ENCODE measurements at places on chromosomes 1 and 21. TPM values are rescaled to one million over a fixed set of nuclear protein-coding genes. Genes with fewer than 3 reads are reported as not detected.

TRIM46 gene
- total RNA-seq = 3.5 TPM

SYF2 gene
- 45.4 TPM for total RNA-seq

RNF187 gene
- total RNA-seq = 55.0 TPM

SIM2 gene
- not detected for total RNA-seq

PLEKHA6 gene
- 5.0 TPM for total RNA-seq

CCDC185 gene
- not detected for total RNA-seq

TTC22 gene
- not detected for total RNA-seq

Measured in bronchial smooth muscle cell (primary cell).